ENCODE measurements at places on chromosomes 4 and X. TPM values are rescaled to one million over a fixed set of nuclear protein-coding genes. Genes with fewer than 3 reads are reported as not detected.

MCUB gene
- 15.6 TPM for total RNA-seq

CCDC149 gene
- 14.0 TPM for total RNA-seq

FGFBP1 gene
- not detected for total RNA-seq

FRMPD4 gene
- 2.4 TPM for total RNA-seq

ANXA10 gene
- 25.3 TPM for total RNA-seq

SERPINA7 gene
- not detected for total RNA-seq

VBP1 gene
- total RNA-seq, result 47.6 TPM

NEUROG2 gene
- total RNA-seq, result not detected

FHIP1A gene
- 0.43 TPM for total RNA-seq

PNMA5 gene
- total RNA-seq, result not detected

F9 gene
- total RNA-seq, result not detected

GYPB gene
- not detected for total RNA-seq

SCML1 gene
- total RNA-seq, result 6.4 TPM
